Inflammatory macrophage (primary cell): ENCODE measurements at places on chromosomes 11 and 22.
A peak's percentile ranks its signal among the peaks of the same experiment; 100 is the strongest.

DNA sequence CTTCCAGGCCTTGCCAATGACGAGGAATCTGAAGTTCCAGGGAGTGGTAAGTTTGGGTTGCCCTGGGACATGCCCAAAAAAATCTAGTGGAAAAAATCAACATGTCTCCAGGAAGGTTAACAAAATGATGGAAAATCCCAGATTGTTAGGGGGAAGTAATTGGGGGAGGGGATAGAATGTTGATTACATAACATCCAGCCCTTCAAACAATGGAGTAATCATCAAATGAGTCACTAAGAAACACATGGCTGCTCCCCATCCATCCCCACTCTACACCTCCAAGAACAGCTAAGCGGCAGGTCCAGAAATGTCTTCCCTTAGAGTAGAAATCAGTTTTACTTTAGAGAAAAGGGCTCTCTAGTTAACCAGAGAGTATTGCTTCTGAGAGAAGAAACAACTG, 94.9 kb downstream of the ETS1 start:
- no peak for DNase-seq

- DNase-seq: no peak
Observed at GRCh38 chr11:86234831-86235461, 9.6 kb upstream of the EED start.

DNA sequence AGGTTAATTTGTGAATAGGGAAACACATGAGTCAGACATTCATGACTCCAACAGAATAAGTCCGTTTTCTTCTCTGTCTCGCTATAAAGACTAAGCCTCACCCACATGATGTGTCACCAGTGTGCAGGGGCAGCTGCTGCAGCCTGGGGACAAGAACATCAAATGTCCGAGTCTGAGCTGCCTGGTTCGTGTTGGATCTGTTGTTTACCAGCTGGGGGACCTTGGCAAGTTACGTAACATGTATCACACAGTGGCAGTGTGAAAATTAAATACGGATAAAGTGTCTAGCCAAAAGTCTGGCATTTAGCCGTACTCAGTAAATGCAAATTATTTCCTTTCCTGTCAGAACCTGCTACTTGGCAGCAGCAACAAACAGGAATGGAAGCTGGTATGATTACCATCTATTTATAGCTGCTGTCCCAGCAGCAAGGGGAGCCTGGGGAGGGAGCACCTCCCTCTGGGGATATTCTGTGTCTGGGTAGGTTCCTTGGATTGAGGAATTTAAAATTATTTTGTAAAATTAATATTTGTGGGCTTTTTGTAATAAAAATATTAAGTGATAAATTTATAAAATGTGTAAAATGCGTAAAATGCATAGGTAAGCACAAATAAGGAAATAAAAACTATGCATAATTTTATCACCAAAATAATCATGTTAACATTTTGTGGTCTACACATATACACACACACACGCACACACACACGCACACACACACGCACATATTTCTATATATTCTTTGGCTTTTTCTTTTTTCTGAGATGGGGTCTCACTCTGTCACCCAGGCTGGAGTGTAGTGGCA, 1.3 kb upstream of the CLDN25 start:
- DNase-seq: no peak

GRCh38 chr11:74683279-74683871, 47.9 kb downstream of the CHRDL2 start:
- DNase-seq: no peak

DNA sequence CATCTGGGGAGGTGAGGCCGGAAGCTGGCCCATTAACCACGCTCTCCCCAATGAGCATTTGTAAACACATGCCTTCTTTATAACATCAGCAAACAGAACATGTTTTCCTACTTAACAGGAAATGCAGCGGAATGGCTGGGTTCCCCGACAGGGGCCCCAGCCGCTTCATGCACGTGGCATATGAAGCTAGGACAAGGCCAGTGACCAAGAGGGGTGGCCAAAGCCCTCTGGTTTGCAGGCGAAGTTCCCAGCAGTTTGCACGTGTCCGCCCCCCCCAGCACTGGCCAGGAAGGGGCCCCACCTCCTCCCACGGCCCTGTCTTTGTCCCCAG, 38.7 kb upstream of the LINC01488 start:
- no peak for DNase-seq

- peak; percentile 40 for DNase-seq
Observed at GRCh38 chr22:37262346-37262745, 18.3 kb upstream of the RAC2 start.

GRCh38 chr11:64241241-64241490, 271 bp downstream of the FKBP2 start:
- DNase-seq: peak; percentile 100

DNA sequence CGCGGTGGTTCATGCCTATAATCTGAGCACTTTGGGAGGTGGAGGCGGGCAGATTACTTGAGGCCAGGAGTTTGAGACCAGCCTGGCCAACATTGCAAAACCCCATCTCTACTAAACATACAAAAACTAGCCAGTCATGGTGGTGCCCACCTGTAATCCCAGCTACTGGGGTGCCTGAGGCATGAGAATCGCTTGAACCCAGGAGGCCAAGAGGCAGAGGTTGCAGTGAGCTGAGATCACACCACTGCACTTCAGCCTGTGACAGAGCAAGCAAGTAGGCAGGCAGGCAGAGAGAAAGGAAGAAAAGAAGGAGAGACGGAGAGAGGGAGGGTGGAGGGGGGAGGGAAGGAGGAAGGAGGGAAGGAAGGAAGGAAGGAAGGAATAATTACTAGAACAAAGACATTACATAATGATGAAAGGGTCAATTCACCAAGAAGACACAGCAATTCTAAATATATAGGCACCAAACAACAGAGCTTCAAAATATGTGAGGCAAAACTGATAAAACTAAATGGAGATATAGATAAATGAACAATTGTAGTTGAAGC, 13.8 kb upstream of the CLDN5 start:
- DNase-seq: no peak

DNA sequence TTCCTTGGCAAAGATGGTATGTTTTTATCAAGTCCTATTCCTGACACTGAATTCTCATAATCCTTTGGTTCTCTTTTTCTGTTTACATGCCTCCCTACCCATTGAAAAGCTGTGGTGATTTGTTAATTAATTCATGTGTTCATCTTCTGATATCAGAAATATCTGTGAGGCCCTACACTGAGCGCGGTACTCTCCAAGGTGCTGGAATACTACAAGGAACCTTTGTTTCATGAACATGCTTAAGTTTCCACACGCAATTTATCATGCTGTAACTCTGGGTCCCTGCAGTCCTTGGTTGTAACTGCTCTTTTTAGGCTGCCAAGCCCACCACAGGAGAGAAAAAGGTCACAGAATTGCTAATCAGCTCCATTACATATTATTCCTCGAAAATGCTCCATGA, 331.8 kb downstream of the FAT3 start:
- no peak for DNase-seq

- DNase-seq: peak; percentile 23
Observed at GRCh38 chr11:113048820-113049768, 87.9 kb downstream of the NCAM1 start.

GRCh38 chr11:102510439-102511135, 20.0 kb downstream of the MMP7 start:
- no peak for DNase-seq

DNA sequence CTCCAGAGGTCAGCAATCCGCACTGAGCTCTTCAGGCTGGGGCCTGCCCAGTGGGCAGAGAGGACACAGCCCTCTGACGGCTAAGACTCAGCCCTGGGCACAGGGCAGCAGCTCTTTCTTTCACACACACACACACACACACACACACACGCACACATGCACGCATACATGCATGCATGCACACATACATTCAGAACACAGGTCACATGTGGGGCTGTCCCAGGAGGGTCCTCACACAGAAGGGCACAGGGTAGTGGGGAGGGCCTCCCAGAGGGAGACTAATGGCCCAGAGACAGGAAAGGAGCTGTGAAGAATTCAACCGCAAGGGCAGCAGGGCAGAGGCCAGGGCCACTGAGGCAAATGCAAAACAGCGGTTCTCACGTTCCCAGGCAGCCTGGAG, 20.3 kb upstream of the XKR3 start:
- DNase-seq: no peak
